ENCODE measurements at places on chromosomes 5 and 9.
A peak's percentile ranks its signal among the peaks of the same experiment; 100 is the strongest.

DNA sequence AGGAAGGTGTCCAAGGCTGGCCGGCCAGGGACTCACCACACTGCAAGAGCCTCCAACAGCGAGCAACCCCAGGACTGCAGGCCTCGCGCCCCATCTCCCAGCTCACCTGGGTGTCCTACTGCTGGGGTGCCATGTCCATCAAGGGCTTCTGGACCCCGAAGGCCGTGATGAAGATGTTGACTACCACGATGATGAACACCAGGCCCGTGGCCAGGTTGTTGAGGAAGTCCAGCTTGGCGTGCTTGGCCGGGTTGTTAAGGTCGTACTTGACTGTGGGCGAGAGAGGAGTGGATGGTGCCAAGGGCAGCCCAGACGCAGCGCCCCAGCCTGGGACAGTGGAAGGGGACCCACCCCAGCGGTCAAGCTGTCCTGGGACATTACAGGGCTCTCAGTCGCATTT is 9.3 kb downstream of the NINJ1 start:
- no peak overlapping the region for H3K4me3 ChIP-seq
- peak overlapping the region; percentile 12 for H3K27ac ChIP-seq
- DNase-seq = no peak
- H3K27me3 ChIP-seq = no peaks in the 10 kb centered on the region
- H3K36me3 ChIP-seq = peaks cover 25% of the 10 kb centered on the region
- peaks cover 21% of the 10 kb centered on the region for H3K4me1 ChIP-seq

DNA sequence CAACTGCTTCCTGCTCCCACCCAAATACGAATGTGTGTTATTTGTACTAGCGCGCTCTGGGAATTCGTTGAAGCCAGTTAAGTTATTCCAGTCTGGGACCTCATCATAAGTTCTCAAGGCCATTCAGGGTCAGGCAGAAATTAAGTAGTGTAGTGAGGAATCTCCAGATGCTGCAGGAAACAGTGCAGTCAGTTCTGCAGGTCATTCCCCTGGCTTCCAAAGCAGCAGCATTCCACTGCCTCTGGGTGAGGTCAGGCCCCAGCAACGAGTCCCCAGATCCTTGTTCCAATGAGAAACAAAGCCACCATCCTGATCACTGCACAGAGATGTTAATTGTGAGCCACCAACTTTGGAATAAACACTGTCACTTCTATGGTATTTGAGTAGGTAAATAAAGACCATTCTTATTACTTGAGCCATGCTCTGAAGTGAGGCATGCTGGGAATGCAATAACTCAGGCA is 33.1 kb downstream of the SVEP1 start:
- H3K36me3 ChIP-seq = no peaks in the 10 kb centered on the region
- no peak overlapping the region for H3K27ac ChIP-seq
- no peaks in the 10 kb centered on the region for H3K4me1 ChIP-seq
- no peak for DNase-seq
- no peaks in the 10 kb centered on the region for H3K27me3 ChIP-seq

DNA sequence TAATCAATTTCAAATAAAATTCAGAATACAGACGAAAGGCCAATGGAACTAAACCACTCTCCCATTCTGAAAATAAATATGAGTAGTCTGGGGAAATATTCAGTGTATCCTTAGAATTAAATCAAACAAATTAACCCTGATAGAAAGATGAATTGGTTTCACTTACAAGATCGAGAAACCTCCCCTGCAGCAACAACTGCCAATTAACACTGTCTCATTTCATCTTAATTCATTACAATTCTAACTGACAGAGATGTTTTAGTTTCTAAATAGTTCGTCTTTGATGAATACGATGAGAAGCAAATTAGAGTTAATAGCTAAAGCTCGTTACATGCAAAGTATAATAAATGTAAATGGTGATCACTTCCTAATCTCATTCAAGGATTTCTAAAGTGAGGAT is 247.1 kb downstream of the EDIL3 start:
- no peak overlapping the region for H3K27ac ChIP-seq
- no peak overlapping the region for H3K4me3 ChIP-seq
- no peaks in the 10 kb centered on the region for H3K4me1 ChIP-seq
- H3K27me3 ChIP-seq = no peaks in the 10 kb centered on the region

- no peaks in the 10 kb centered on the region for H3K4me1 ChIP-seq
- no peaks in the 10 kb centered on the region for H3K36me3 ChIP-seq
- H3K27me3 ChIP-seq = peaks cover 3% of the 10 kb centered on the region
- no peak for DNase-seq
- no peak overlapping the region for H3K27ac ChIP-seq
Measured at GRCh38 chr9:21796768-21797167, 5.7 kb upstream of the MTAP start.

GRCh38 chr9:38227656-38228055 is 158.6 kb upstream of the SHB start:
- H3K4me1 ChIP-seq = no peaks in the 10 kb centered on the region
- no peaks in the 10 kb centered on the region for H3K36me3 ChIP-seq
- H3K4me3 ChIP-seq = peak overlapping the region; percentile 41
- H3K27me3 ChIP-seq = no peaks in the 10 kb centered on the region

DNA sequence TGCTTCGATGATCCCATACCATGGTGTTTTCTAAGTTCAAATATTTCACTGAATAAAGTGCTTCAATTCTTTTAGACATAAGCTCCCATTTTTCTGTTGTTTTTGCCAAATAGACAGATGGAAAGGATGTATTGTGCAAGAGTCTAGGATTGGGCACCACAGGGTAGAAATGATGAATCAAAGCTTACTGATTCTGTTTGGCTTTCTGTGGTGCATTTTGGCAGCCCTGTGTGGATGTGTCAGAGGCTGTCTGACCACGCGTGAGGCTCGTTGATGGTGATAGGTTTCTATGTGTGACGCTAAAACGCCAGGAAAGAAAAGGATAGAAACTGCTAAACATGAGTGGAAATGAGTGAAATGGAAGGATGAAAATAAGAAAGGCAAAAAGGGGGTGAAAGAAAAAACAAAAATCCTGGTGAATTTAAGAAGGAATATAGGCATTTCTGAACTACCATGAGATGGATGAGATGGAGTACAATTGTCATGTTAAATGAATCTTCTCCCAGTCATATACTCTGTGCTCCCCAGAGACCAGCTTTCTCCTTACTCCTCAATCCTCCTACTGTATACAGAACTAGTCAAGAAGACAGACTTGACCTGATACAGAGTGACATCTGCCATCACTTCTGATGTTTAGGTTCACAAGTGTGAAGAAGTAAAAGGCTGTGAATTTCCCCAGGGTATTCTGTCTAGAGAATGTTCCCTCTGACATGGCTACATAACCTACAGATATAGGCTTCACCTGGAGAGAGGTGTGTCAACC is 54.4 kb downstream of the ANKH start:
- no peaks in the 10 kb centered on the region for H3K36me3 ChIP-seq
- no peak for DNase-seq
- H3K4me1 ChIP-seq = no peaks in the 10 kb centered on the region
- no peak overlapping the region for H3K27ac ChIP-seq

DNA sequence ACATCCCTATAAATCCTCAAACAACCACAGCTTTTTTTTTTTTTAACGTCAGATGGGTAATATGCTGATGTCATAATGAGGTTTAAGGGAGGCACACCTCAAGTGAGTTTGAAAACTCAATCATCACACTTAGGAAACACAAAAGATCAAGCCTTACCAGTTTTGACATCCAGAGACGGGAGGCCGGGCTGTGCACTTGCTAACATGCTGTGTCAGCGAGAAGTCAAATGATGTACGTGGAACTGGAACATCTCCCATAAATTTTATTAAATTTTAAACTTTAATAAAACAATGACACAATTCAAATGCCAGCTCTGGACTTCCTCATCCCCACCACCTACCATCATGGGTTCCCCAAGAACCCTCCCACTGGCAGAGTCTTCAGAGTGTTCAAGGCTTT is 117.6 kb downstream of the C5orf15 start:
- no peaks in the 10 kb centered on the region for H3K4me1 ChIP-seq
- no peak overlapping the region for H3K4me3 ChIP-seq

DNA sequence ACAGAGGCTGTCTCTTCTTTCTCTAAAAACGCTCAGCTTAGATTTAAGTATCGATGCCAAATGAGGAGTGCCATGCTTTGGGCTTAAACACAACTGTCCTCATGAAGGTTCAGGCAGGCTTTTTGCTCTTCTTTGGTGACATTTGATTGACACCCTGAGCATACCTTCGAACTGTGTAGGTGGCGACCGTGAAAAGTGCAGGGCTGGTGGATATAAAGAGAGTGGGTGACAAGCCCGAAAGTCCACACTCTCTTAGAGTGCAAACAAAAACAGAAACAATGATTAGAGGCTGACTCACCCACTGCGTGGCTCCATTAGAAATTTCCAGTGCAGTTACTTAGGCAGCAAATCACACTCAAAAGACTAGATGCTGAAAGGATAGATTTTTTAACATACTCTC is 141.7 kb downstream of the SYK start:
- H3K27me3 ChIP-seq = peaks cover 3% of the 10 kb centered on the region
- H3K4me1 ChIP-seq = no peaks in the 10 kb centered on the region
- DNase-seq = no peak
- no peak overlapping the region for H3K4me3 ChIP-seq
- no peak overlapping the region for H3K27ac ChIP-seq

- no peak overlapping the region for H3K4me3 ChIP-seq
- no peaks in the 10 kb centered on the region for H3K36me3 ChIP-seq
- no peak overlapping the region for H3K27ac ChIP-seq
- no peaks in the 10 kb centered on the region for H3K27me3 ChIP-seq
Measured at GRCh38 chr5:6088706-6089105, 289.6 kb downstream of the MED10 start.

DNA sequence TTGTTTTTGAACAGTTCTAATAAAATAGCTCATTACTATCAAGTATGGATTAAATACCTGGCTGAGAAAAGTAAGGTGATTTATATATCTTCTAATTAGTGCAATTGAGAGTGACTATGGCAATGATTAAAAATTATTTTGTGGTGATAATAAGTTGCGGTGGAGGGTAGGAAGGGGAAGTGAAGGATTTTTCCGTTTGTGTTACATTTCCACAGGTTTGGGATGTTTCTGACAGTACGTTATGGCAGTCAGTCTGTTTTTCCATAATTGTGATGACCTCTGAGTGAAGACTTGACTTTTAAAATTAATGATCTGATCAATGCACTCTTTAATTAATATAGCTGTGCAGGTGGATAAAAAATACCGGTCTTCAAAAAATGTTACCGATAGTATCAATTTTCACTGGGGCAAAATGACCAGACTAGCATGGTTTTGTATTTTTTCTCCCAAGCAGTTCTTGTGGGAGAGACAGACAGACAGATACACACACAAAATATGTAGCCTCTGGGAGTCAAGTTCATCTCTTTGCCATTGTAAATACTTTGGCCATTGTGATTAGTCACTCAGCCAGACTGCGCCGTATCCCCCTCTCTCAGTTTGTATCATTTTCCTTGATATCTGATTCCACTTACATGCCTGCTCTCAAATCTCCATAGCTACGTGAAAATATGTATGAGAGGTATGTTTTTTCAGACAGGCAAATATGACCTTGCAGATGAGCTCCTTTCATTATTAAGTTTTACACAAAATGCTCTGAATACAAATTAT is 60.2 kb downstream of the ARHGAP26 start:
- no peak overlapping the region for H3K4me3 ChIP-seq
- H3K4me1 ChIP-seq = peaks cover 10% of the 10 kb centered on the region
- no peak overlapping the region for H3K27ac ChIP-seq
- H3K27me3 ChIP-seq = no peaks in the 10 kb centered on the region

DNA sequence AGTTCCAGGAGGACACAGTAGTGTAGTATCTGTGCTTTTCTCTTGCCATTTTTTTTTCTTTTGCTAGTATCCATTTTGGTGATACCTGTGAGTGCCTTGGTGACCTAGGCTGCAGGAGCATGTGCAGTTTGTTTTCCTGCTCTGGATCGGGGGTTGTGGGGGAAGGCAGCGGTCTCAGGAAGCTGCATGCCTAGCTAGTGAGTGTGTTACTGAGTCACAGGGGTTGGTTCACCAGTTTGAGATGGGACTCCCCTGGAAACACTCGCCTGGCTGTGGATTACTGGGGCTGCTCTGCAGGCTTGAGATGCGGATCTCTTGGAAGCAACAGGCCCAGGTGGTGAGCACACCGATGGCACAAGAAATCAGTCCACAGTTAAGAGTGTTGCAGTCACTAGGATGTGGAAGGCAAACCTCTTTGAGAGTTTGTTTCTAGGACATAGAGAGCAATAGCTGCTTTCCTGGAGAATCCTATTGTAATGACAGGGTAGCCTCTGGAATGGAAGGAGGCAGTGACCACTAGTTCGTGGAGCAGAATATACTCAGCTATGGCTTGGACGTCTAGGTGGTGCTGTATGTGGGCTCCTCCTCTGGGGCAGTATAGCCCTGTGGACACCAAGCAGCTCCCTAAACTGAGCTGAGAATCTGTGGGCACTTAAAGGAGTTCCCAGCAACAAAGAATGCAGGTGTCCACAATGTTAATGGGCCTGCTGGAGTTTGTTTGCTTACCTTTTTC is 20.0 kb upstream of the SPATA31E1 start:
- H3K4me3 ChIP-seq = no peak overlapping the region
- no peaks in the 10 kb centered on the region for H3K36me3 ChIP-seq
- no peak overlapping the region for H3K27ac ChIP-seq
- no peaks in the 10 kb centered on the region for H3K4me1 ChIP-seq
- DNase-seq = no peak
- no peaks in the 10 kb centered on the region for H3K27me3 ChIP-seq

DNA sequence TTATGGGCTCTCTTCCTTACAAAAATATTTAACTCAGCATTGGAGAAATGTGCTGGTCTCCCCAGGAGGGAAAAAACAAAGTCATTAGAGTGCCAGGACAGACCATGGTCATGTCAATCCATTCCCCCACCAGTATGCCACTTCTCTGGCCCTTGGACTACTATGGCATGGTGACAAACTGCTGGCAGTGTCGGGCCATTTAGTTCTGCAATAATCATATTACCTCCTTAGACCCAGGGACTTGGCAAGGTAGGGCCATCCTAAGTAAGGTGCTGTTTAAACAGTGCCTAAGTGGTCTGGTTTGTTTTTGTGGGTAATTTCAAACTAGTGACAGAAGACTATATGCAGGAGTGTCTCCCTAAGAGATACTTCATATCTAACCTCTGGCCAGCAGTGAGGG is 177.8 kb upstream of the STK32A start:
- no peaks in the 10 kb centered on the region for H3K4me1 ChIP-seq
- H3K36me3 ChIP-seq = no peaks in the 10 kb centered on the region
- H3K27me3 ChIP-seq = no peaks in the 10 kb centered on the region

DNA sequence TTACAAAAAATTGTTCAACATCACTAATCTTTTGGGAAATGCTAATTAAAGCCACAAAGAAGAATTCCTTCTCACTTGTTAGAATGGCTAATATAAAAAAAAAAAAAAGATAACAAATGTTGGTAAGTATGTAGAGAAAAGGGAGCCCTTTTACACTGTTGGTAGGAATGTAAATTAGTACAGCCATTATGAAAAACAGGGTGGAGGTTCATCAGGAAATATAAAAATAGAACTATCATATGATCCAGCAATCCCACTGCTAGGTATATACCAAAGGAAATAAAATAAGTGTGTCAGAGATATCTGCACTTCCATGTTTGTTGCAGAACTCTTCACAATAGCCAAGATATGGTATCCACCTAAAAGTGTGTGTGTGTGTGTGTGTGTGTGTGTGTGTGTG is 83.5 kb upstream of the RGMB start:
- H3K27ac ChIP-seq = no peak overlapping the region
- H3K27me3 ChIP-seq = no peaks in the 10 kb centered on the region
- no peaks in the 10 kb centered on the region for H3K4me1 ChIP-seq
- DNase-seq = no peak
- no peak overlapping the region for H3K4me3 ChIP-seq

GRCh38 chr5:38607396-38607795 is 51.0 kb upstream of the LIFR start:
- no peak overlapping the region for H3K4me3 ChIP-seq
- no peak for DNase-seq
- H3K27me3 ChIP-seq = no peaks in the 10 kb centered on the region
- no peaks in the 10 kb centered on the region for H3K4me1 ChIP-seq

- H3K4me3 ChIP-seq = no peak overlapping the region
- no peaks in the 10 kb centered on the region for H3K36me3 ChIP-seq
- H3K4me1 ChIP-seq = peaks cover 6% of the 10 kb centered on the region
- H3K27me3 ChIP-seq = peaks cover 18% of the 10 kb centered on the region
Measured at GRCh38 chr5:154609251-154609650, 131.2 kb upstream of the HAND1 start.
